ENCODE measurements at places on chromosomes 4 and X.

GRCh38 chr4:2587213-2587823, 50.9 kb downstream of the FAM193A start:
- no peaks in the 10 kb centered on the region for H3K36me3 ChIP-seq
- no peak overlapping the region for H3K4me3 ChIP-seq
- no peak overlapping the region for H3K27ac ChIP-seq
- DNase-seq, result no peak
- no peaks in the 10 kb centered on the region for H3K27me3 ChIP-seq
- H3K4me1 ChIP-seq, result peaks cover 9% of the 10 kb centered on the region

DNA sequence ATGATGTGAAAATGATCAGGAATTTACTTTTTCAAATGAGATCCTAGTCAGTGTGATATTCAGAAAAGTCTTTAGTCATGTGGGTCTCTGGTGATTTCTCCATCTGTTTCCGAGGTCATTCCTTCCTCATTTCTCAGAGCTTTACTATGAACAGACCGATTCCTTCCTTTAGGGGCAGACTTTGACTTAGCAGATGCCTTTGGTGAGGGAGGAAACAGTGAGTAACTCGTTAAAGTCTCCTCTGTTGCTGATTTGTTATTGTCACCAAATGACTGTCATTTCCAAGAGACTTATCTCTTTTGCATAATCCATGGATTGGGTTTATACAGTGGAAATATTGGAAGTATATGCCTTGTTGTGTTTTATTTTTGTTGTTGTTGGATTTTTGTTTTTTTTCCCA, 76.2 kb upstream of the CD99 start:
- no peak overlapping the region for H3K27ac ChIP-seq
- H3K27me3 ChIP-seq, result no peaks in the 10 kb centered on the region
- peaks cover 10% of the 10 kb centered on the region for H3K4me1 ChIP-seq
- DNase-seq, result no peak

GRCh38 chr4:46839128-46839527, 69.9 kb downstream of the COX7B2 start:
- H3K4me3 ChIP-seq, result no peak overlapping the region
- H3K36me3 ChIP-seq, result no peaks in the 10 kb centered on the region
- no peak overlapping the region for H3K27ac ChIP-seq
- DNase-seq, result no peak
- no peaks in the 10 kb centered on the region for H3K4me1 ChIP-seq
- no peaks in the 10 kb centered on the region for H3K27me3 ChIP-seq

DNA sequence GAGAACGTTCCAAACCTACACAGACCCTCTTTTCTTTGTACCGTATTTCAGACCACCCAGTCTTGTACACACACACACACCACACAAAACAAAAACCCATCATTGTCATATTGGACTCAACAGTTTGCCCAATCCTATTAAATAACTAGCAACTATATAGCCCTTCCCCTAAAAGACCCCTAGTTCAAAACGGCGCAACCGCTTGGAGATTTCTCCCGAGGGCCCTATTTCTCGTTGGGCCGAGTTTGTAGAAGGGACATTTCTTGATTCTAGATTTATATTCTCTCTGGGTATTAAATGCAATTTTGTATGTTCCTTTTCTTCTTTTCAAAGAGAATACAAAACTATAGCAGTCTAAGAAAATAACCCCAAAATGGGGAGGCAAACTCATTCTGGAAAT, 547 bp upstream of the PDGFRA start:
- no peak overlapping the region for H3K27ac ChIP-seq
- no peaks in the 10 kb centered on the region for H3K36me3 ChIP-seq
- no peak overlapping the region for H3K4me3 ChIP-seq
- no peak for DNase-seq

DNA sequence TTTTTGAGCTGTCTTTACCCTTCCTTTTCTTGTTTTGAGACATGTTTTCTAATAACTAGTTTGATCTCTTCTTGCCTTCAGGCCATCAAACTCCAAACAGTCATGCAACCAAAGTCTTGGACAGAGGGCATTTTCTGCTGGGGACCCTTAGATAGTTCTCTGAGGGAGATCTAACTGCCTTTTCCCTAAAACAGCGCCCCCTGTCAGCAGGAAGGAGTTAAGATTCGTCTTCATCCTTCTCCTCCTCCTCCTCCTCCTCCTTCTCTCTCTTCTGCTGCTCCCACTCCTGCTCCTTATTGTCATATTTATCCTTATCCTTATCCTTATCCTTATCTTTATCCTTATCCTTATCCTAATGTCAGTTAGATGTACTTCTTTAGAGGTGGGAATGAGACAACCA, 417.2 kb downstream of the TRAM1L1 start:
- no peak overlapping the region for H3K27ac ChIP-seq
- DNase-seq, result no peak
- no peaks in the 10 kb centered on the region for H3K27me3 ChIP-seq
- H3K36me3 ChIP-seq, result no peaks in the 10 kb centered on the region
- H3K4me1 ChIP-seq, result no peaks in the 10 kb centered on the region

GRCh38 chrX:123088331-123088730, 95.7 kb upstream of the GRIA3 start:
- no peak overlapping the region for H3K27ac ChIP-seq
- no peaks in the 10 kb centered on the region for H3K27me3 ChIP-seq
- DNase-seq, result no peak
- H3K36me3 ChIP-seq, result no peaks in the 10 kb centered on the region

GRCh38 chr4:145878501-145879435, 59.9 kb downstream of the ZNF827 start:
- no peaks in the 10 kb centered on the region for H3K27me3 ChIP-seq
- no peak overlapping the region for H3K4me3 ChIP-seq
- H3K4me1 ChIP-seq, result no peaks in the 10 kb centered on the region

Data from effector memory CD4-positive, alpha-beta T cell (primary cell).